ENCODE measurements at places on chromosomes 3 and 15. TPM values are rescaled to one million over a fixed set of nuclear protein-coding genes. Genes with fewer than 3 reads are reported as not detected.

DNA sequence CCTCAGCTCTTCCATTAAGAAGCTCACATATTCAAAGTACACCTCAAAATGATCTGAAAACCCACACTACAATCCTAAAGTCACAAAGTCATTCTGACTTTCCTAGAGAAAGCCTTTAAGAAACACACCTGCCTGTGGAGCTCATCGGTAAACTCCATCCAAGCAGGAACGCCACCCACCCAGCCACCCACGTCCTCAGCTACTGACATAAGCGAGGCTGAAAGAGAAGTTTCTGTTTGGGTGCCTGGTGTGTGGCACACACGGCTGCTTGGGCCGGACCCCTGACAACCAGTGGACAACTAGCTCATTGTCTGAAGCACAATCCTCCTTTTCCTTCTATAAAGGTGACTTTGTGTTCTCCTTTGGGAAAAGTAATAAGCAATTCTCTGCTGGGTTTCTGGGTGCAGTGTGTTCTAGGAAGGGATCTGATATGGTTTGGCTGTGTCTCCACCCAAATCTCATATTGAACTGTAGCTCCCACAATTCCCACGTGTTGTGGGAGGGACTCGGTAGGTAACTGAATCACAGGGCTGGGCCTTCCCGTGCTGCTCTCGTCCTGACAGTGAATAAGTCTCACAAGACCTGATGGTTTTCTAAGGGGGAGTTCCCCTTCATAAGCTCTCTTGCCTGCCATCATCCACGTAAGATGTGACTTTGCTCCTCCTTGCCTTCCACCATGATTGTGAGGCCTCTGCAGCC is 26.1 kb downstream of the FAM174B start:
- DNase-seq = no peak

DNA sequence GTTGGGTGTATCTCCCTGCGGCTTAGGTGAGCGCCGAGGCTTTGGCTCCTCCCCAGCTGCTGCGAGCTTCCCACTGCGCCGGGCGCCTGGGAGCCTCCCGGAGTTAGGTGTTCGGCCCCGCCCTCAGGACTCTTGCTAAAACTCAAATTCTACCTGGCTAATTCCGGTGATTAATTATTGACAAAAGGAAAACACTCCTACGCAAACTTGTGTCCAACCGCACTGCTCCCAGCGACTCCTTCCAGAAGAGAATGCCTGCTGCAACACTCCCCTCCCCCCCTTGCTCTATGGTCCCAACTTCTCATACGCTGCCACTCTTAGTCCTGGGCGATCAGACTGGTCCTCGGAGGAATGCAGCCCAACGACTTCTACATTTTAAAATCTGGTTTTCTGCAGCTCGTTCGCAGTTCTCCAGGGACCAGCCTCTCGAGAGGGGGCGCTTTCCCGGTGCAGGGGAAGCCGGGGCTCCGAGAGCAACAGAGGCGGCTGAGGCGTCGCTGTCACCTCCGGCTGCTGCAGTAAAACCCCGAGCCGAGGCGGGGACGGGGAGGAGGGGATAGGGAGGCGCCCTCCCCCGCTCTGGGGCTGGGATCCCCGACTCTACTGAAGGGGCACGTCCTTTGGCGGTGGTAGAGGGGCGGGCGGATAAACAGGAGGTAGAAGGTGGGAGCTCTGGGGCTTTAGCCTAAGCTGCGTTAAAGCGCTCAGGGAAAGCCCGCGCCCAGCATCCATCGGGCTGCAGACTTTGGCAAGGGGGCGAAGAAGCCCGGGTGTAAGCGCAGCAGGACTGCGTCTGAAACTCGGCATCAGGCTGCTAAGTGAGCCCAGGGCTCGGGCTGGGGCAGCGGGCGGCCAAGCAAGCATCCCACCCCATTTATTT is at the start of gene SPTSSB:
Gene SPTSSB, minus strand, starts transcription at position 77 of the 880 bp plus-strand sequence. CDS start 25,194 bp downstream, outside the sequence.
- DNase-seq = peak; percentile 25

GRCh38 chr3:191774485-191774884 is 313.5 kb downstream of the PYDC2 start:
- DNase-seq = peak; percentile 9

C3orf62 gene
- 1.5 TPM for total RNA-seq

C3orf20 gene
- total RNA-seq = not detected

DNA sequence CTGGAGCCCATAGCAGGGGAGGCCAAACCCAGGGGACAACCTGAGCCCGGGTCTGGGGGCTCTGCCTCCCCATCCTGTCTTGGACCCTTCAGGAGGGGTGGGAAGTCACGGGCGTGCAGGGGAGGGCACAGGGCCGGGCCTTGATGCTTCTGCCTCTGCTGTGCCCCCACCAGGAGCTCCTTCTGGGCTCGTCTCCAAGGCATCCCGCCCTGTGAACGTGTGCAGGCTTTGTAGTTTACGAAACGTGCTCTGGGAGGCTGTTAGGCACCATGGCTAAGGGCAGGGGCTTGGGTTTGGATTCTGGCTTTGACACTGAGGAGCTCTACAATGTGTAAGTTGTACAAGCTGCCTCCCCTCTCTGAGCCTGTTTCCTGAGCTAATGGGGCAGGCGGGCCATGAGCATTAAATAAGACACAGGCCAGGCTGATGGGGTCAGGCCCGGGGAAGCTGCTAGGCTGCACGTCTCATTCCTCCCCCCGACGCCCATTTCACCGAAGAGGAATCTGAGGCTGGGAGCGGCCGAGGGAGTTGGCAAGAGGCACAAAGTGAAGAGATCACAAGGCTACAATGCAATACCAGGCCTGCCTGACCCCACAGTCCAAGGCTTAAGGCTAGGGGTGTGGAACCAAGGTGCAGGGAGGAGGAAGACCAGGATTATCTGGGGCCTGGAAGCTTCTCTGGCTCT is 19.6 kb downstream of the PLXND1 start:
- DNase-seq = no peak

TRH gene
- total RNA-seq = not detected

DNA sequence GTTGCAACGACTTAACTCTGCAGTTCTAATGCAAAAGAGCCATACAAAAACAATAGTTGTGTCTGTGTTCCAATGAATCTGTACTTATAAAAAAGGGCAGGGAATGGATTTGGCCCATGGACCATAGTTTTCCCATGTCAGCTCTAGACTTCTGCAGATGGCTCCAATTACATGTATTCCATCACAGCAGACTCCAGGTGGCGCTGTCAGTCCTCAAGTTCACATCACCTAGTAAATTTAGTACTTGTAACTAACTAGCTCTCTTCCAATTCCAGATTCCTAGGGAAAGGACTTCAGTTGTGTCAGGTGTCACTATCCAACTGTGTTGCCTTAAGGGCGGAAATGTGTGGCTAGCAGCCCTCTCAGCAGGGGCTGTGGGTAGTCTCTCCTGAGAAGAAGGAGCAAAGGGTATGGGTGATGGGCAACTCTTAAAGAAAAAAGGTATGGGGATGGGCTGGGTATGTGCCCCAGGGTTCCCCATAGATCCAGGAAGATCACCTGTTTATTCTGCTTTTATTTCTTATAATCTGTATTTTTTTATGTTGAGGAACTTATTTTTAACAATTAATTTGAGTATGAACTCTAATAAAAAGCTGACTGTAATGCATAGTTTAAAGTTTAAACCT is 36.2 kb downstream of the BBS4 start:
- DNase-seq = peak; percentile 26

DNA sequence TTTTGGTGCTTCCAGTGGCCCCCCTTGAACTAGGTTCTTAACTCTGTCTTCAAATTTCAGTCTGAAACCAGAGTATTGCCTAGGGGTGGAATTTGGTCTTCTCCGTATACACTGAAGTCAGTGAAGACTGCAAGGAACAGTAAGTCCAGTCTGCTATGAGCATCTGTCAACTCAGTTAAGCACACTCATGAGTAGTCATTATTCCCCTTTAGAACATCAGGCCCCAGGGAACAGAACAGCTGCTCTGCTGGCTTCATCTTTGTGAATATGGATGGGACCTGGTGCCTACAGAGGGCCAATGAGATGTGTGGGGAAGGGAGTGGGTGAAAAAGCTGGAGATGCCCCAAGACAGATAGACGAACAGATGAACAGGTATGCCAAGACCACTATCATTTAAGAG is 85.2 kb upstream of the PRR23C start:
- DNase-seq = no peak

KCTD6 gene
- 6.5 TPM for total RNA-seq

CIB2 gene
- total RNA-seq = 21.4 TPM

GRCh38 chr3:124281453-124282316 is 289.8 kb upstream of the ROPN1 start:
- DNase-seq = no peak

OGG1 gene
- 23.9 TPM for total RNA-seq

- DNase-seq = no peak
These were observed 88.2 kb downstream of the RAB11A start for GRCh38 chr15:65957451-65957850.

NMD3 gene
- total RNA-seq = 66.0 TPM
